ENCODE measurements at places on chromosomes 5 and 9.

DNA sequence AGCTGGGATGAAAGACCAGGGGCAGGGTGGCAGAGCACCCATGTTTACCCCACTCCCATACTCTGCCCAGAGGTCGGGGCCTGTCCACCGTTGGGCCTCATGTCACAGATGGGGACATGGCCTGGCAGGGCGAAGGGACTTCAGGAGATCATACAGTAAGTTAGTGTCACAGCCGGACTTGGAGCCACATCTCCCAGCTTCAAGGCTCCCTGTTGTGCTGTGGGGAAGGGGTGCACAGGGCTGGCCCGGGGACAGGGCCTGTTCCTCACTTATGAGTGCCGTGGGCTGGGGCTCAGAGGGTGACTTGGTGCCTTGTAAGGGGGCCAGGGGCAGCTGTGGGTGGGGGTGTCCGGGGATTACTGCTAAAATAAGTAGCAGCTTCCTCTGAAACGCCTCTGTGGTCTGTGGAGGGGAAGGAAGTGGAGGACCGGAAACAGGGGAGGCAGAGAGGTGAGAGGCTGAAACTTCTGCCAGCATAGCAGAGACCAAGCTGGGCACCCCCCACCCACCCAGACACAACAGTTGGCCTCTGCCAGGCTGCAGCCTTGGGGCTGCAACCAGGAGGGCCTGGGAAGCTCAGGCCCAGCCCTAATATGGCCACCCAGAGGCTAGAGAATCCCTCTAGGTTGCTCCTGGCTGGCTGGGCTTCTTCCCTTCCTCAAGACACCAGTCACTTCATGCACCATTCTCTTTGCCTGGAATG, 41.1 kb upstream of the NEK6 start:
- no peak for DNase-seq

- no peak for DNase-seq
Observed at GRCh38 chr9:79184831-79185230, 386.9 kb upstream of the TLE4 start.

DNA sequence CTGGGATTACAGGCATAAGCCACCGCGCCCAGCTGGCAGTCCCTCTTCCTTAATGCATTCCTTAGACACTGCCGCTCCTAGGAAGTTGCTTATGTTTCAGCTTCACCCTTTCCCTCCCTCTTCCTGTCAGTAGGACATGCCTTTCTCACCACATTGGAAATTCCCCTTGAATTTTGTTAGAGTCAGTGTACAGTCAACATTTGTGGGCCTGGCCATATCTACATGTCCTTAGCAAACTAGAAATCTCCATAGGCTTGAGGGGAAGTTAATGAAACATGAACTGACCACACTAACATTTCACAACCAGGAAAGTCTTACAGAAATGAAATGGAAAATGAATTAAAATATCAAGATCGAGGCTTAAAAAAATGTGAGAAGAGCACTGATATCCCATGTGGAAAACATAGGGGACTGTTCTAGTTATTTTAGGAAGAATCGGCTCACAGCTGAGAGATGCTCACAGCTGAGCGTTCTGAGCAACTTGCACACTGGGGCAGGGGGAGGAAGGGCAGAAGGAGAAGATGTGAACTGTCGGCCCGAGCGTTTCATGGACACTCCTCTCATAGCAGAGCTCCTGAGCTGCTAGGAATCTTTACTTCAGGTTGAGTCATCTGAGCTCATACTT, 21.1 kb upstream of the LVRN start:
- DNase-seq, result no peak

GRCh38 chr9:125233678-125234077, 7.5 kb downstream of the HSPA5 start:
- DNase-seq, result no peak

DNA sequence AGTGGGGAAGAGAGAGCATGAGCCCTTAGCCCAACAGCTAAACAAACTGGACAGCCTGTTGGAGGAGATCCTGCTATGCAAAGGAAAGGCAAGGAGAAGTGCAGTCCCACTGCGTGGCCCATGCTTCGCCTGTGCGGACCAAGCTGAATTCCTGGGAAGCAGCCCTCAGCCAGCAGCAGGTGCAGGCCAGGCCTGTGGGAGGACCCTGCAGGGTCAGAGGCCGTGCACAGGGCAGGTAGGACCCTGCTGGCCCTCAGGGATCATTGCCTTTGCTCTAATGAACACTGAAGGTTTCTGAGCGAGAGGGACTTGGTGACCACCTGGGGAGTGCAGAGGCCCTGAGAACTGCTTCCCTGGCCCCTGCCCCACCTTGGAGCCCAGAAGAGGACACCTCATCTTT, 6.0 kb upstream of the SLC6A19 start:
- no peak for DNase-seq

DNA sequence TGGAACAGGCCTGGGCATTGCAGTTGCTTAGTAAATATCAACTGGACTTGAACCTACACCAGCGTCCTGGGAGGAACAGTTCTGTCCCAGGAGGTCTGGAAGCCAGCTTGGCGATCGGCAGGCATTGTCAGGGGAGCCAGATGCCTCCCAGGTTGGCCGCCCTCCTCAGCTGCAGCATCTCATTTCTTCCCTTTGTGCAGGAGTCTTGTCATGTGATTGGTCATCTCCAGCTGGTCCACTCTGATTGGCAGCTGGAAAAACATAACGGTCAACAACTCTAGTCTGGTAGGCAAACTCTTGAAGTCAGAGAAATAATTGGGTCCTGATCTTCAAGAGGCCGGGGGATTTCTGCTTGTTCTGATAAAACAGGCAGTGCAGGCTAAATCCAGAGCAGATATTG, 29.6 kb upstream of the NCS1 start:
- no peak for DNase-seq

DNA sequence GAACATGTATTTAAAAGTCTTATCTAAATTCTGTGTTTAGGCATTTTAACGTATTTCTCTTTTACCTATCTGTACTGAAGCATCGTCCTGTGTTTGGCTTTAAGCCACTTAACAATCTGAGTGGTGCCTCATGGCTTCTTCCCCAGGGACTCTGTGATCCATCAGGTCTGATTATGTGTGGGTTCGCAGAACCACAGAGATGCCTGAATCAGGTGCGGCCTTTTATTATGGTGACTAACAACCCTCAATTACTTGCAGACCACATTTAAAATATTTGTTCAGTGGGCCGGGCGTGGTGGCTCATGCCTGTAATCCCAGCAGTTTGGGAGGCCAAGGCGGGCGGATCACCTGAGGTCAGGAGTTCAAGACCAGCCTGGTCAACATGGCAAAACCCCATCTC, 39.6 kb upstream of the SAP30L start:
- no peak for DNase-seq

- no peak for DNase-seq
Observed at GRCh38 chr5:139277171-139277570, 16.4 kb upstream of the MATR3 start.

DNA sequence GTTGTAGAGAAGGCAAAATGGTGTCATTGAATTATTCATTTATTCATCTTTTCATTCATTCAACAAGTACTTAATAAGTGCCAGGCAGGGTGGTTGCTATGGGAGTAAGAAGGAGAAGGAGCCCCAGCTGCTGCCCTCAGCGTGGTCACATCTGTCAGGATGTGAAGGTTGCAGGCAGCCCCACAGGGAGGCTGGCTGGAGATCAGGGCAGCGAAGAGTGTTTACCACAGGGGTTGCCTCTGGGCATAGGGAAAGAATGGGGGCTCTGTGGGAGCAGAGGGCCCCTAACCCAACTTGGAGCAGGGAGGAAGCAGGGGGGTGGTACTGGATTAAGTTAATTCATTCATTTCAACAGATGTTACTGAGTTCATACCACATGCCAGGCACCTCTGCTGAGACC, 6.0 kb downstream of the PCDH12 start:
- DNase-seq, result no peak

DNA sequence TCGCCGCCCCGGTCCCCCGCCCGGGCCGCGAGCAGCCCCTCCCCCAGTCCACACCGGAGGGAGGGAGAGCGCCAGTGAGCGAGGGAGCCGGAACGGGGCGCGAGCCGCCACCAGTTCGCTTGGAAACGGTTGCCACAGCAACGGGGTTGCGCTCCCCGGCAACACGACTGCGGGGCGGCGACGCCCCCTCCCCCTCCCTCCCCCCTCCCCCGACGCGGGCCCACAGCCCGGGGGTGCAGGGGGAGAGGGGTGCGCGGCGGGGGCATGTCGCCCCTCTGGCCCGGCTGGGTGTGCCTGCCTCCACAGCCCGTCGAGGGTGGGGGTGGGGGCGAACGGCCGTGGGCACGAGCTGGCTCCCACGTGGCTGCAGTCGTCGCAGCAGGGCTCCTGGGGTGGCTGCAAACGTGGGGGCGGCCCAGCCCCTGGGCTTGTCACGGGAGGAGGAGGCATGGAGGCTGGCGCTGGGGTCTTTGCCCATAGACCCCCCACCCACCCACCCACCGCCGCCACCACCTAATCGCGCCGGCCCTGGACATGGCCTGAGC, 524 bp downstream of the PRR7 start:
- DNase-seq, result peak; percentile 47

GRCh38 chr5:5542654-5543053, 120.2 kb downstream of the ICE1 start:
- no peak for DNase-seq

GRCh38 chr5:37751227-37751626, 88.6 kb downstream of the GDNF start:
- no peak for DNase-seq

DNA sequence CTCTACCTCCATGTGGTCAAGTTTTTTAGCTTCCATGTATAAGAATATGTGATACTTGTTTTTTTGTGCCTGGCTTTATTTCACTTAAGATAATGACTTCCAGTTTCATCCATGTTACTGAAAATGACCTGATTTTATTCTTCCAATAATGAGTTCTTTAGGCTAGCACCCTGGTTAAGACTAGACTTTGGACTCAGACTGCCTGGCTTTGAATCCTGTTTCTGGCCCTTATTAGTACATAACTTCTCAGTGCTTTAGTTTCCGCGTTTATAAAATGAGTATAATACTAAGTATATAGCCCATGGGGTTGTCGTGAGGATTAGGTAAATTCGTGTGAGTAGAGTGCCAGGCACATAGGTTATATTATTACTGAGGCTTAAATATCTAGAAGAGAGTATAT, 18.5 kb downstream of the KIAA1958 start:
- no peak for DNase-seq

- DNase-seq, result no peak
Observed at GRCh38 chr5:59430066-59430685, 463.4 kb downstream of the PDE4D start.

DNA sequence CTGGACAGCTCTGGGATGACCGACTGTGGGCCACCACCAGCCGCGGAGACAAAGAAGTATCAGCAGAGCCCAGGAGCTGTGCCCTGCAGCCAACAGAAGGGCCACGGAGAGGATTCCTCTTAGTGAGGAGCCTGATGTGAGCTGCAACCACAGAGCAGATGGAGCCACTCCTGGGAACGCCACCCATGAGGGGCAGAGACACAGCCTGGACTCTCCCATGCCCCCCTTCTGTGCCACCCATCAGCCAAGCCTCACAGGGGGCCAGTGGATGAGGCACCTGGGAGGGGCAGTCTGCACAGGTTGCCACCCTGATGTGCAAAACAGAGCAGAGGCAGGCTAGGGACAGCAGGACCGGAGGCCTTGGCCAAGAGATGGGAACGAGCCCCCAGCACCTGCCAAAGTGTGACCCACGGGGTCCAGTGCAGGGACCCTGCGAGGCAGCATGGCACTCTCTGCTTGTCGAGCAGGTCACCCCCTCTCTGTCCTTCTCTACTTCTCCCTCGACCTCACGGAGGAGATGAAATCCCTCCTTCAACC, 380.7 kb upstream of the IRX1 start:
- no peak for DNase-seq

DNA sequence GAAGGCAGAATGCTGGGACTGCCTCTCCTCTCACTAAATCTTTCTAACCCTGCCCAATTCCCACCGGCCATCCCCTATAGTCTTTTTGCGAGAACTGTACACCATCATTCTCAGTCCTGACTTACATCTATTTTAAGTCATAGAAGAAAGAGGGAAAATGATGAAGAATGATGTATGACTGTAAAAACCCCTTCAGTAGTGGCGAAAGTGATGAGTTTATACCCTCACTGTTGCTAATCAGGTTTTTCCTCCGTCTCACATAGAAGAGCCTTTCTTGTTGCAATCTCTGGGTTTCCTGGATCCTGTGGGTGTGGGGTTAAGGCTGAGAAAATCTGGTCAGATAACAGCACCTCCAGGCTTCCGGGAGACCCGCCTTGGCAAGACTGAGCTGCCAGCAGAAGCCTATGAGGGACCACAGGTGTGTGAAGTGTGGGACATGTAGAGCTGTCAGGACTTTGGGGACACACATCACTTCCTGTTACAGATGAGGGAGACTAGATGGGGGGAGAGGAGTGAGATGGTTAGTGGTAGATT, 147.1 kb upstream of the SLC12A2 start:
- DNase-seq, result no peak

DNA sequence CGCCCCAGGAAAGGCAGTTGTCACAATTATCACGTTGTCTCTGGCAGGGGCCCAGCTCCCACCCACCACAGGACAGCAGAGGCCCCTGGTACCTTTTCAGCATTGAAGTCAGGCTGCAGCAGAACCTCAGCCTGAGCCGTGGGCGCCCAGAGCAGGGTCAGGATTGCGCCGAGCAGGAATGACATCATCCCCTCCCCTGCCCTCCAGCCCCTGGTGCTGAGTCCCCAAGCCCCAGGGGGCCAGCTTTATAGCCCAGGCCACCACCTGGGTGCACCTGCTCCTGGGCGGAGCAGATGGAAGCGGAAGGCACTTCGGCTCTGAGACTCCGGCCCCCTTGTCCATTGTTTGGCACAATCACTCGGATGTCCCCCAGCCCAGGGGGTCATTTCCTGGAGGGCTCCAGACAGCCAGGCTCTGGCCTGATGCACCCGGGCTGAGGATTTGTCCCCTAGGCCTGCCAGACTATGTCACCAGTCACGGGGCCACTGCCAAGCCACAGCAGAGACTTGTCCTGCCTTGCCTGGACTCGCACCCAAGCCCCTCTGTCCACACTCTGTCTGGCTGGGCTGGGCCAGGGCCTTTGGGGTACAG, at the start of gene LCN15:
Gene LCN15 (minus strand): TSS at position 218 of the 591 bp plus-strand sequence. CDS start 30 bp downstream, at position 188.
- no peak for DNase-seq

- no peak for DNase-seq
Observed at GRCh38 chr5:149452665-149453617, 73.8 kb upstream of the IL17B start.

- DNase-seq, result no peak
Observed at GRCh38 chr5:163670036-163670435, 164.6 kb downstream of the MAT2B start.

DNA sequence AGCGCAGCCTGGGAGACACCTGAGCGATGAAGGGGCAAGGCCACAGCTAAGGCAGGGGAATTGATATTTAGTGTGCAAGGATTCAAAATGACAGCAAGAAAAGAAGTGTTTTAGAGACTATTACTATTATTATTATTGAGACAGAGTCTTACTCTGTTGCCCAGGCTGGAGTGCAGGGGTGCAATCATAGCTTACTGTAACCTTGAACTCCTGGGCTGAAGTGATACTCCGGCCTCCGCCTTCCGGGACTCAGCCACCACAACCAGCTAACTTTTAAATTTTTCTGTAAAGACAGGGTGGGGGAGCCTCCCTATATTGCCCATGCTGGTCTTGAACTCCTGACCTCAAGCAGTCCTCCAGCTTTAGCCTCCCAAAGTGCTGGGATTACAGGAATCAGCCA, 3.3 kb upstream of the GRHPR start:
- DNase-seq, result no peak

- no peak for DNase-seq
Observed at GRCh38 chr5:129511291-129511690, 51.2 kb downstream of the ADAMTS19 start.

Data from NCI-H1930 (cell line).